IMR-90 (cell line): ENCODE measurements at places on chromosomes 7 and 10.
A peak's percentile ranks its signal among the peaks of the same experiment; 100 is the strongest.

DNA sequence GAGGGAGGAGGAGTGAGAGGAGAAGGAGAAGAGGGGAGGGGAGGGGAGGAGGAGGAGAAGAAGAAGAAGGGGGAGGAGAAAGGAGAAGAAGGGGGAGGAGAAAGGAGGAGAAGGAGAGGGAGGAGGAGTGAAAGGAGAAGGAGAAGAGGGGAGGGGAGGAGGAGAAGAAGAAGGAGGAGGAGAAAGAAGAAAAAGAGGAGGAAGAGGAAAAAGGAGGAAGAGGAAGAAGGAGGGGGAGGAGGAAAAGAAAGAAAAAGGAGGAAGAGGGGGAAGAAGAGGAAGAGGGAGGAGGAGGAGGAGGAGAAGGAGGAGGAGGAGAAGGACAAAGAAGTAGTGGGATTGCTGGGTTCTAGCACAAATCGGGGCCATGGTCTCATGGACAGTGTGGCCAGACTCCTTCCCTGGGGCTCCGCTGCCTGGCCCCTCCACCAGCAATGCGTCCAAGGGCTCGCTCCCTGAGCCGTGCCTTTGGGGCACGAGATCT lies 4.2 kb upstream of the MAFK start:
- no peaks in the 10 kb centered on the region for H3K36me3 ChIP-seq
- H3K27ac ChIP-seq, result no peak overlapping the region
- H3K27me3 ChIP-seq, result no peaks in the 10 kb centered on the region; the same call in 1 of the 2 replicates
- DNase-seq, result no peak
- no peak overlapping the region; the same call in 1 of the 2 replicates for H3K4me3 ChIP-seq

DNA sequence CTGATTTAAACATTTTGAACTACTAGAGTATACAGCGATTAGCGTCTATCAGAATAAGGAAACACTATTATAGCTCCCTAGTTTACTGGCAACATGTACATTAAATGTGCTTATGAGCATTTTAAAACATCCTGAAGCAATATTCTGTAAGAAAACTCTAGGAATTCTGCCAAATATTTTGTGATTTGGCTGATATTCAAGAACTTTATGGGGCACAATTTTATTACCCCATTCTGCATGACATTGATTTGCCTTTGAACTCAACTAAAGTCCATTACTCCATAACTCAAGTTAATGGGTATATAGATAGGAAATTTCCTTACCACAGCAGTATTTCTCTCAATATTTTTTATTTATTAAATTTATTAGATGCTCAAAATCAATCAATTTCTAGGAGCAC lies 369.9 kb upstream of the KCND2 start:
- H3K27me3 ChIP-seq, result no peaks in the 10 kb centered on the region
- H3K27ac ChIP-seq, result no peak overlapping the region
- H3K4me1 ChIP-seq, result no peaks in the 10 kb centered on the region
- no peak overlapping the region for H3K4me3 ChIP-seq

DNA sequence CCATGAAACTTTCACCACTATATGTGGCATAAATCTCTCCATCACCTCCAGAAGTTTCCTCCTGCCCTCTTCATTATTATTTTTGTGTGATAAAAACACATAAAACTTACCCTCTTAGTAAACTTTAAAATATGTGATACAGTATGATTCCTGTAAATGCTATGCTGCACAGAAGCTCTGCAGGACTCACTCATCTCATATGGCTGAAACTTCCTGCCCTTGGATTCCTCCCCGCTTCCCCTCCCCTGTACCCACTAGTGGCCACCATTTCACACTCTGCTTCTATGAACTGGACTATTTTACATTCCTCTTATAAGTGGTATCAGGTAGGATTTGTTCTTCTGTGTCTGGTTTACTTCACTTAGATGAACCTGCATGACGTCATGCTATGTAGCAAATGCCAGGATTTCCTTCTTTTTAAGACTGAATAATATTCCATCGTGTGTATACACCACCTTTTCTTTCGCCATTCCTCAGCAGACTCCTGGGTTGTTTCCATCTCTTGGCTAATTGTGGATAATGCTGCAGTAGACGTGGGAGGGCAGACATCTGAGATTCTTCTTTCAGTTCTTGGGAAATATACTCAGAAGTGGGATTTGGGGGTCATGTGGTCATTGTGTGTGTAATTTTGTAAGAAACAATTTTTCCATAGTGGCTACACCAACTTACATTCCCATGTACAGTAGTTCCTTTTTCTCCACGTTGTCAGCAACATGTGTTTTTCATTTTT lies 335.2 kb downstream of the SDK1 start:
- no peaks in the 10 kb centered on the region for H3K27me3 ChIP-seq
- no peak overlapping the region for H3K27ac ChIP-seq
- H3K4me3 ChIP-seq, result no peak overlapping the region
- peak; percentile 47 for DNase-seq
- no peaks in the 10 kb centered on the region for H3K36me3 ChIP-seq

DNA sequence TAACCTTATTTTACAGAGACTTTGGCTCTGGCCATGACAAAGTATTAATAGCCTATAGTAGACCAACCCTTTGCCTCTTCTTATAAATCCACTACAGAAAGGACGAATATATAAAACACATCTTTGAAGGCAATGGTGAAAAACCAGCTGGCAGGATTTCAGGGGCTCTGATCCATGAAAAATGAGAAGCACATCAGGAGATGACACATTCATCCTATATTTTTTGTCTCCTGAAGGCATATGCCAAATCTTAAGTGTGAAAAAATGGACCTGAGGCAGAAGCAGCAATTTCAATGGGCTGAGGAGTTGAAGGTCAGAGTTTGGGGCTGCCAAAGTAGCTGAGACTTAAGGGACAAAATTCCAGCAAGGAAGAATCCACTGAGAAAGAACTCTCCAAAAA lies 14.4 kb downstream of the RNF216 start:
- no peaks in the 10 kb centered on the region for H3K27me3 ChIP-seq
- no peaks in the 10 kb centered on the region; the same call in 1 of the 2 replicates for H3K36me3 ChIP-seq
- DNase-seq, result no peak
- H3K27ac ChIP-seq, result peak overlapping the region; percentile 13
- H3K4me1 ChIP-seq, result peaks cover 23% of the 10 kb centered on the region

DNA sequence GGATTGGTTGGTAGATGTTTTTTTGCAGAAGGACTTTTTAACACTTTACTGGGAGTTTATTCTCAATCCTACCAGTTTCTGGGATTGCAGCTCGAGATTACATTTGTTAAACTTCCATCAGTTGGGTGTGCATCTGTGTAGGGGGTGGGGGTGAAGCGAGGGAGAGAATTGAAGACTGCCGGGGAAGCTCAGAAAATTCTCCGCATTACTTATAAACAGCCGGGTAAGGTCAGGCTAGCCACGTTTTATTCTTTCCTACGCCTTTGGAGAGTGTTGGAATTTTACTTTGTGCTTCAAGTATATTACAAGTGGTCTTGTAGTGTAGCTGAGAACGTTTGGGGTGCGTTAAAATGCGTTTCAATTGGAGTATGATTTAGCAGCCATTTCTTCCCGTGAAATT lies 1.1 kb downstream of the PALS2 start:
- 0 out of 2 replicates have a peak, but pooled peaks cover 2% of the 10 kb centered on the region for H3K4me1 ChIP-seq
- DNase-seq, result peak; percentile 18
- peaks cover 22% of the 10 kb centered on the region for H3K27me3 ChIP-seq
- peak overlapping the region; percentile 65 for H3K27ac ChIP-seq

GRCh38 chr10:98374217-98374985 lies 40.6 kb downstream of the PYROXD2 start:
- H3K27me3 ChIP-seq, result no peaks in the 10 kb centered on the region
- H3K36me3 ChIP-seq, result no peaks in the 10 kb centered on the region
- no peak overlapping the region for H3K4me3 ChIP-seq
- peak; percentile 91 for DNase-seq
- peak overlapping the region; percentile 54 for H3K27ac ChIP-seq

GRCh38 chr7:47031786-47032535 lies 550.0 kb downstream of the TNS3 start:
- peaks cover 16% of the 10 kb centered on the region for H3K27me3 ChIP-seq
- no peaks in the 10 kb centered on the region for H3K36me3 ChIP-seq
- no peak overlapping the region for H3K4me3 ChIP-seq
- DNase-seq, result no peak
- no peaks in the 10 kb centered on the region for H3K4me1 ChIP-seq

DNA sequence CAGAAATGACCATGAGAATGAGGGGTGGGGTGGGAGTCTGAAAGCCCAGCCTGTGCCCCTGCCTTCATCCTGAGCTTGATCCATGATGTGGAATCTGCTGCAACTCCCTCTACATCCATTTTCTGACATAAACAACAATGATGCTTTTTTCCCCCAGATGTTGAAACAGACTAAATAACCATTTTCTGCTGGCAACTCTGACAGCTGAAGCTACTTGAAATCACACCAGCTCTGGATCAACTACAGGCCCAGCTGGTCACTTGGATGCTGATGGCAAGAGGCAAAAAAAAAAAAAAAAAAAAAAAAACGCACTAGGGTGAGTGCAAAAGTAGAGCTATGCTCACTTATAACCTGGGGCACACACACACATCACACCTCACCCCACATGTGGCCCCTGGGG lies 74.2 kb downstream of the FAM107B start:
- no peak overlapping the region for H3K4me3 ChIP-seq
- no peaks in the 10 kb centered on the region for H3K27me3 ChIP-seq

- no peak overlapping the region for H3K4me3 ChIP-seq
- H3K4me1 ChIP-seq, result no peaks in the 10 kb centered on the region
- no peaks in the 10 kb centered on the region for H3K27me3 ChIP-seq
These were observed 153.3 kb downstream of the POU6F2 start for GRCh38 chr7:39130857-39131526.

GRCh38 chr10:78224602-78225001 lies 190.9 kb downstream of the RPS24 start:
- H3K4me3 ChIP-seq, result no peak overlapping the region
- H3K36me3 ChIP-seq, result no peaks in the 10 kb centered on the region
- peak; percentile 83 for DNase-seq
- H3K27me3 ChIP-seq, result no peaks in the 10 kb centered on the region
- peaks cover 3% of the 10 kb centered on the region; the same call in 1 of the 2 replicates for H3K4me1 ChIP-seq

- no peaks in the 10 kb centered on the region for H3K36me3 ChIP-seq
- peaks cover 5% of the 10 kb centered on the region; the same call in 1 of the 2 replicates for H3K4me1 ChIP-seq
- H3K27ac ChIP-seq, result no peak overlapping the region
- no peak for DNase-seq
These were observed 79.4 kb upstream of the PRKAR2B start for GRCh38 chr7:106965108-106965507.

GRCh38 chr7:79287981-79288380 lies 165.5 kb downstream of the MAGI2 start:
- H3K27ac ChIP-seq, result no peak overlapping the region
- peaks cover 11% of the 10 kb centered on the region for H3K4me1 ChIP-seq
- H3K27me3 ChIP-seq, result no peaks in the 10 kb centered on the region

GRCh38 chr7:37342688-37343471 lies 105.8 kb downstream of the ELMO1 start:
- H3K4me3 ChIP-seq, result no peak overlapping the region
- H3K36me3 ChIP-seq, result no peaks in the 10 kb centered on the region
- no peaks in the 10 kb centered on the region for H3K4me1 ChIP-seq
- no peaks in the 10 kb centered on the region for H3K27me3 ChIP-seq
- no peak overlapping the region for H3K27ac ChIP-seq
- no peak for DNase-seq

DNA sequence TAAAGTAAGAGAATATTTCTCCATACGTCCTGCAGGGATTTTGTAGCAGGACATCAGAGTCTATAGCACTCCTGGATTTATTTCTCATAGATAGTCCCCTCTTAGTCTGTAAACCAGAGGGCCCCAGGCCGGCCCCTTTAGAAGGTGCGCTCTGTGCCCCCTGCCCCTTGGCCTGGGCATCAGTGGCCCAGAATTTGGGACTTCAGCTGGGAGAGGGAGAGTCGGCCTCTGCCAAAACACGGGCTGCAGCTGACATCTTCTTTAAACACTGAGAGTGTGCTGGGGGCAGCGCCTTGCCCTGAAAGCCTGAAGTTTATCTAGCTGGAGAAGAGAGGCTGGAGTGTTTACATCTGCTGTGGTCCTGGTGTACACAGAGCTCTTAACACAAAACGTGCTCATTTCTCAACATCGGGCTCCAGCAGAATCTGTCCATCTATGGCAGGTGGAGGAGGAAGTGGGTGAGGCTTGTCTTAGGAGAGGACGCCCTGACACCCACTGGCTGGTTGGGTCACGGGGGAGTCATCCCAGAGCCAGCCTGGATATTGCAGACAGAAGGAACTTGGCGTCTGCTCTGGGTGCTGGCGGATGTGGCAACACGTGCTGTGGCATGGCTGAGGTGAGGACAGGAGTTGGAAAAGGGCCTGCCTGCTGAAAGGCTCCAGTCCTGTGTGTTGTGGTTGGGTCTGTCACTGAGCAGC lies 5.0 kb upstream of the TACR2 start:
- DNase-seq, result peak; percentile 41
- H3K27ac ChIP-seq, result no peak overlapping the region
- H3K4me3 ChIP-seq, result no peak overlapping the region
- peaks cover 7% of the 10 kb centered on the region; the same call in 1 of the 2 replicates for H3K4me1 ChIP-seq

DNA sequence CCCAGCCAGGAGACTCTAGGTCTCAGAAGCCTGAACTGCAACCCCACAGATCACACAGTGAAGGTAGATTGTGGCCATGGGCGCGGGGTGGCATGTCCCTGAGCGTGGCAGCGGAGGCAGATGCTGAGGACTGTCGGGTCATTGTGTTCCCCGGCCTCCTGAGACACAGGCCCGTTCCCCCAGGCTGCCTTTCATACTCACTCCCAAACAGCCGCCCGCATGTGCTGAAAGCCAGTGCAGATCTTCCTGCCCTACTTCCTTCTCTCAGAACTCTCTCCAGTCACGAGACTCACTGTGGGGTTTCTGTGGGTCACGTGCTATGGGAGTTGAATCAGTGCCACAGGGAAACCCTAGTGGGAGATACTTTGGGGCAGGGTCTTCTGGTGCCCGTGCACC lies 48.0 kb downstream of the ZNF467 start:
- peaks cover 64% of the 10 kb centered on the region for H3K36me3 ChIP-seq
- no peaks in the 10 kb centered on the region for H3K27me3 ChIP-seq
- no peak overlapping the region for H3K27ac ChIP-seq
- H3K4me1 ChIP-seq, result no peaks in the 10 kb centered on the region
